ENCODE measurements at places on chromosomes 3 and 15.

DNA sequence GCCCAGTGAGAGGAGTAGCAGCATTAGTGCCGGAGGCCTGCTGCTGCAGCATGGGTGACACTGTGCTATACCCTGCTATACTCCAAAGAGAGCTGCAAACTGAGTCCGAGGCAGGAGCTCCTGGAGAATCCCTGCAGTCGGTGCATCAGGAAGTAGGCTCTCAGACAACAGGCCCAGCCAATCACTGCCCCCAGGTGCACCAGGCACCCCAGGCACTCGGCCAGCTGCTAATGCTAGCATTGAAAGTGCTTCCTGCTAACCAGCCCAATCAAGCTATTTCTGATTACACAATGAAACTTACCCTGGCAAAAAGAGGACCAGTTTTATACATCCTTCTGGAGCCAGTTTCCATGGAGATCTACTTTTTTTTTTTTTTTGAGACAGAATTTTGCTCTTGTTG, 45.6 kb upstream of the IREB2 start:
- DNase-seq = no peak

- no peak for DNase-seq
Measured at GRCh38 chr15:72169921-72170611, 27.5 kb downstream of the GRAMD2A start.

- peak; percentile 25 for DNase-seq
Measured at GRCh38 chr3:15300323-15301078, 31.9 kb downstream of the SH3BP5 start.

GRCh38 chr3:170499562-170500156, 81.0 kb downstream of the CLDN11 start:
- no peak for DNase-seq

- DNase-seq = no peak
Measured at GRCh38 chr15:69610858-69611257, 158.2 kb downstream of the RPLP1 start.

- no peak for DNase-seq
Measured at GRCh38 chr3:178002113-178002512, 534.1 kb upstream of the KCNMB2 start.

- no peak for DNase-seq
Measured at GRCh38 chr15:64856429-64857145, 14.9 kb downstream of the PLEKHO2 start.

- no peak for DNase-seq
Measured at GRCh38 chr3:189780546-189781270, 149.5 kb downstream of the TP63 start.

DNA sequence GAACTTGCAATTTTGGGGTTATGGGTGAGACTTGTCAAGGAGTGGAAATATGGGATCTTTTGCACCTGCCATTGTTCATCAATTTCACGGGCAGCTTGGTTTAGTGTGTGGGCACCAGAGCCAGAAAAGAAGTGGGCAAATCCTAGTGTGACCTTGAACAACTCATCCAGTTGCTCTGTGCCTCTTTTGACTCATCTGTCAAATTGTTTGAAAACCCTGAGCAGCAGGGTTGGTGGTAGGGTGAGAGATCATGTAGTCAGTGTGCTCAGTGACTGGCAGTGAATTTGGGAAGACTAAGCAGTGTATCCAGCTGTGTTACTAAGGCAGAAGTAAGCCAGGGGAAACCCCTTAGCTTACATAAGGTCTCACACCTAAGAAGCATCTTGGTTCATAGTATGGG, 293.0 kb upstream of the TRIM42 start:
- no peak for DNase-seq

DNA sequence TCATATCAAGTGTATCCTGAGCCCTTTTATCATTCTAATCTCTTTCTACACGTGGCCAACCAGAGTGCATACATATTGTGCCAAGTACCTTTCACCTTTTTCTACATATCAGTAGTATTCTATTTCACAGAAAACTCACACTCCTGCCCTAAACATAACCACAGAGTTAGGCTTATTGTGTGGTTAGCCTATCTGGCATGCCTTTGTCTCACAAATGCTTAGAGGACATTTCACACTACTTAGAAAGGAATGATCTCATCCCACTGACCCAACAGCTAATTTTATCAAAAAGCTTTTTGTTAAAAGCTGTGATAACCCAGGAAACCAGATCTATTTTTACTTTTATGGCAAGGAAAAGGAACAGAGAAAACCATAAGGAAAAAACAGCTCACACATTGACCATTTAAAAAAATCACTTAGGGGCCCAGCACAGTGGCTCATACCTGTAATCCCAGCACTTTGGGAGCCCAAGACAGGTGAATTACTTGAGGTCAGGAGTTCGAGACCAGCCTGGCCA, 17.8 kb upstream of the MAP4 start:
- no peak for DNase-seq

DNA sequence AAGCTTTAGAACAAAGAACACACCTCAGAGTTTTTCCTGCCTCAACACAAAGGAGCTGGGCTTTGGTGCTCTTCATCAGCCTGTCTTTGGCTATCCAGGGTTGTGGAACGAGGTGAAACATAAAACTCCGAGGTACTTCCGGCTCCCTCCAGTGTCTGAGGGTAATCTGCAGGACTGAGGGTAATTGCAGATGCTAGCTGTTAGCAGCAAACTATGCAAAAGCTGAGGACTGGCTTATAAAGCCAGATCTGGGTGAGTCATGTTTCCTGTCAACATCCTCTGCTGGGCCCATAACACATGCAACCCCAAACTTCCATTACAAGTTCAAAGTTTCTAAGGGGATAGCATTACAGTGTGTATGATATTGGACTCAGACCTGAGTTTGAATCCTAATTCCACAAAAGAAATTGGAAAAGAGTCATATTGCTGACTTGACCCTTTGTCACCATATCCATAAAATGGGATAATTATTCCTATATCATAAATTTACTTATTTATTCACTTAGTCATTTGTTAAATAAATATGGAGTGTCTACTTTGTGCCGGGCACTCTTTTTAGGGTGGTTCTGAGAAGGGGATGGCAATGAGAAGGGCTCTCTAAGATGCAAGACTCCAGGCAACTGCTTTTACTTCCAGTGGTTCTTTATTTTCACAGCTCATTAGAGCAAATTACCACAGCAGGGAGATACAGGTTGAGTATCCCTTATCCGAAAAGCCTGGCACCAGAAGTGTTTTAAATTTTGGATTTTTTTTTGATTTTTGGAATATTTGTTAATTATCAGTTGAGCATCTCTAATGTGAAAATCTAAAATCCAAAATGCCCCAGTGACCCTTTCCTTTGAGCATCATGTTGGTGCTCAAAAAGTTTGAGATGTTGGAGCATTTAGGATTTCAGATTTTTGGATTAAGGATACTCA, 9.5 kb upstream of the TRIM69 start:
- peak; percentile 67 for DNase-seq

GRCh38 chr3:169310184-169310939, 353.1 kb downstream of the MECOM start:
- DNase-seq = no peak

DNA sequence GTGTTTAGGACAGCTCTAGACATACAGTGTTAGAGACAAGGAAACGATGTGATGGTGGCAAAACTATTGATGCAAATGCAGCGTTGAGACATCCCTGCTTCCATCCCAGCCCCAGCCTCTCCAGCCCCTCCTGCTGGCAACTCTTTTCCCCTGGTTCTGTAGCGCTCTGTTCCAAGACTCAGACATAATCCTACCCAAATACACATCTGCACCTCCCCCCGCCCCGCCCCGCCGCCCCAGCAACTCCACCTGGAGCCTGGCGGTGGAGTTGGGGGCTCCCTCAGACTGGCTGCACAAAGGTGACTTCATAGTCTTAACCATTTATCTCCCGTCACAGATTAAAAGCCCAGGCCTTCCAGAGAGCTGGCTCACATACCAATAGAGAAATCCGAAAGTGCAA, 7.2 kb upstream of the SEC22A start:
- no peak for DNase-seq

- no peak for DNase-seq
Measured at GRCh38 chr15:60594071-60594470, 115.1 kb upstream of the ICE2 start.

DNA sequence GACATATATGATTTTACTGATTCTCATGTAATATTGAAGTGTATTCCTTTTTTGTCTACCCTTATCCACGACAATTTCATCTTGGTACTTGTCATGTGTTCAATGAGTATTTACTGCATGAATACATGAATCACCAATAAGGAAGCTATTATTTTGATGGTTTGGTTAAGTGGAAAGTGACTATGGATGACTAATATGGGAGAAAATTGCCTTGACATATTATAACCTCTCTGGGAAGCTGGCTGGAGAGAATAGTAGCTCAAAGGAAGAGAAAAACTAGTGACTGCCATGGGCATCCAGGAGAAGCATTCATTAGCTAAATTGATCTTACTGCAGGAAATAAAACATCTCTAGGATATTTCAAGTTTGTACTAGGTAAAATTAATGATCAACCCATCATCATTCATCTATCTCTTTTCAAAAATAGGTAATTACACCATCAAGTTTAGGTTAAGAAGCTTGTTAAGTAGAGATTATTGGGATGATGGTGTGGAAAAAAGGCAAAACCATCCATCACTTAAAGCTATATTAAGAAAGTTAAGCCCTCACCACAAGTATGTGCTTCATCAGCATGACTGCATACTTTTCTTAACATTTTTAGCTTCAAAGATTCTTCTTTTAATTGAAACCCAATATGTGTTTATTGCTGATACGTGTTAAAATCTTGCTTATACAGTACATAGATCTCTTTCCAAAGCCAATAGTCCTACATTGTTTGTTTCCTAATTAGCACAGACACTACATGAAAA, 455.2 kb upstream of the ARPP21 start:
- no peak for DNase-seq

GRCh38 chr3:87288446-87288845, 12.1 kb upstream of the POU1F1 start:
- no peak for DNase-seq

GRCh38 chr3:14842277-14842676, 23.5 kb downstream of the FGD5 start:
- DNase-seq = no peak

DNA sequence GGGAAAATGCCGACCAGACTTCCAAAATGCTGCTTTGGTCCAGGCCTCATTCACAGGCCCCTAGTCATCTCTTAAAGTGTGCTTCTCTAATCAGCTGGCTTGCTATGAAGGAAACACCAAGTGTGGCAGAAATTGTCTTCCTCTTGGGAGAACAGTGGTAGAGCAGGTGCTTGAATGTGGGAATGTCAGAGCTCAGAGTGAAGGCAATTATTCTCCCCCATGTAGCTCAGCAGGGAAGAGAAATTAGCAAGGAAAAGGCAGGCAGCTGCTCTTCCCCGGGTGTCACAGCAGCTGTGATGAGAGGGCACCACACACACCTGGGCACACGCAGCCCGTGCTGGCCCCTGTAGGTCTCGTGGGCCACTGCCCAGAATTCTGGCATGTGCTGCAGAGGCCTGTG, 358.5 kb downstream of the WDR72 start:
- no peak for DNase-seq

GRCh38 chr15:67915461-67916374, 75.9 kb upstream of the RNU6-1 start:
- no peak for DNase-seq

- no peak for DNase-seq
Measured at GRCh38 chr3:189598530-189599225, 32.5 kb upstream of the TP63 start.

GRCh38 chr15:63360170-63360569, 21.5 kb downstream of the CA12 start:
- DNase-seq = no peak

DNA sequence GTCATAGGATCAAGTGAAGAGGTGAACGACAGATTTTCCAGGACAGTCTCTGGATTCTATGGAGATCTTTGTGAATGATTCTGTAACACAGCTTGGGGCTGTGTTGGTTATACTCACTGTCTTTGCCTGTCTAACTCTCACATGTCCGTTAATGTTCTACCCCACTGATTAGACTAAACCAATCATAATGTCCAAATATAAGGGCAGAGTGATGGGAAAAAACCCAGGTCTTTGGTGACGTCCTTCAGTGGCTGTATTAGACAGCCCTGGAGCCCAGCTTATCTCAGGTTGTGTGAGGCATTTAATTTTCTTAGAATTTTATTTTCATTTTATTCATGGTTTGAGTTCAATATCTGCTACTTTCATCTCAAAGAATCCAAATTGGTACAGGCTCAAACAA, 59.3 kb upstream of the TRA2B start:
- no peak for DNase-seq

Data from amniotic stem cell (primary cell).